ENCODE measurements at places on chromosomes 2 and 18. TPM values are rescaled to one million over a fixed set of nuclear protein-coding genes. Genes with fewer than 3 reads are reported as not detected.
A peak's percentile ranks its signal among the peaks of the same experiment; 100 is the strongest.

ADCYAP1 gene
- total RNA-seq: 0.98 TPM

IL1A gene
- total RNA-seq: 0.08 TPM

DNA sequence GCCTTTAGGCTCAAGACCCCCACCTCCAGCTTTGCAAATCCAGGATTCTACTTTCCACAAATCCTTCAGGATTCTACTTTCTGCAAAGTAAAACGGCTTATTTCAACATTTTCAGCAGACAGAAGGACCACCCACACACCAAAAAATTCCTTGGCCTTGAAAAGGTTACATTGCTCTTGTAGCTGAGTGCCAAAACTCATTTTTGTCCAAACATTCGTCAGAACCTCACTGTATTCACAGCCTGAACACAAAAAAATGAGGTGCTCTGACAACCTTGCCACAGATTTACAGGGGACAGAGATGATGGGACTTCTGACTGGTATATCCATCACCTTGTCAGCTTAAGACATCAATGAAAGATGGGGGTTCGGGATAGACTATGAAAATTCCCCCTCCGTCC is 63.0 kb upstream of the COX7A2L start:
- DNase-seq: no peak

DNA sequence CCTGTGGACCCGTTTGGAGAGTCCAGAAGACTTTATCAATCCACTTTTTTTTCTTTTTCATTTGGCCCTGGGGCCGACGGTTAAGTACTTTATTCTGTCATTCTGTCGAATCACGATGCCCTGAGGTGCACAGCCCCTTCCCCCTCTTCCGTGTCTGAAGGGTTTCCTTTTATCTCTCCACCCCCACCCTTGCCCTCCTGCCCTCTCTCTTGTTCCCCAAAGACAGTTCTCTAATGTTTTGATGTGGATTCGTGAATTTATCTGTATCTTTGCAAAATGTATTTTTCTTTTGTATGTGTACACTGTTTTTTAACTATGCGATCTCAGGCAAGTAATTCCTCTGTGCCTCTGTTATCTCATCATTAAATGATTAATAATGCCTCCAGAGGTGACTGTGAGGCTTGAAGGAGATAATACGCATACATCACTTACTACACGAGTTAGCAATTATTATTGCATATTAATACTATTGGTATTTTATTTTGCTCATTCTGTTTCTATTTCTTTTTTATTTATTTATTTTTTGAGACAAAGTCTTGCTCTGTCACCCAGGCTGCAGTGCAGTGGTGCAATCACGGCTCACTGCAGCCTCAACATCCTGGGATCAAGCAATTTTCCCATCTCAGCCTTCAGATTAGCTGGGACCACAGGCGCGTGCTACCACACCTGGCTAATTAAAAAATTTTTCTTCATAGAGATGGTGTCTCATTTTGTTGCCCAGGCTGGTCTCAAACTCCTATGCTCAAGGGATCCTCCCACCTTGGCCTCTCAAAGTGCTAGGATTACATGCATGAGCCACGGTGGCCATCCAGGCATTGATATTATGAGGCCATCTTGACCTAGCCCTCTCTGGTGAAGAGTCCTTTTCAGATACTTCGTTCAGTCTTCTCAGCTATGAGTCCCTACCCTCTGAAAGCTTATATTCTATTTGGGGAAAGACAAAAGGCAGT is 1.4 kb upstream of the CASP8 start:
- no peak for DNase-seq

- no peak for DNase-seq
Measured at GRCh38 chr18:48676346-48676745, 137.5 kb downstream of the CTIF start.

- peak; percentile 35 for DNase-seq
Measured at GRCh38 chr2:20617081-20617575, 33.8 kb downstream of the HS1BP3 start.

DNA sequence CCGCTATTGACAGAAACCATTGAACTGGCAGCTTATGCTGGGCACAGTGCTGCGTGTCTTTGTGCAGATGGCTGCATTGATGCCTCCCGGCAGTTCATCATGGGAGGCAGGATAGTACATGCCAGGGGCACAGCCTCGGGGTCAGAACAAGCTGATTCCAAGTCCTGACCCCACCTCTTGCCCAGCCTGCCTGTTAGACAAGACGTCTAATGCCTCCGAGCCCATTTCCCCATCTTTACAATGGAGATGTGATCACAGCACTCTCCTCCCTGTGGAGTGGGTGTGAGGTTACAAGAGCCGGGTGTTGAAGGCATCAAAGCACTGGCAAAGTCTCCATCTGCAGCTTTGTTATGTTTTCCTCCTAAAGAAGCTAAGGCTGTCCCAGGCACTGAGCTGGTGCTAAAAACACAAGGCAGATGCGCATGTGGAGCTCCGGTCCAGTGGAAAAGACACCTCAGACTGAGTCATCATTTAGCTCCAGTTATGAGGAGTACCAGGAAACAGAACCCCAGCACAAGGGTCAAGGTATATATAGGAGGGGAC is 125.7 kb upstream of the EPAS1 start:
- DNase-seq: no peak

CHRNG gene
- not detected for total RNA-seq

SP110 gene
- 4.3 TPM for total RNA-seq

- DNase-seq: peak; percentile 65
Measured at GRCh38 chr2:240579771-240580614, 6.5 kb upstream of the CAPN10 start.

DNA sequence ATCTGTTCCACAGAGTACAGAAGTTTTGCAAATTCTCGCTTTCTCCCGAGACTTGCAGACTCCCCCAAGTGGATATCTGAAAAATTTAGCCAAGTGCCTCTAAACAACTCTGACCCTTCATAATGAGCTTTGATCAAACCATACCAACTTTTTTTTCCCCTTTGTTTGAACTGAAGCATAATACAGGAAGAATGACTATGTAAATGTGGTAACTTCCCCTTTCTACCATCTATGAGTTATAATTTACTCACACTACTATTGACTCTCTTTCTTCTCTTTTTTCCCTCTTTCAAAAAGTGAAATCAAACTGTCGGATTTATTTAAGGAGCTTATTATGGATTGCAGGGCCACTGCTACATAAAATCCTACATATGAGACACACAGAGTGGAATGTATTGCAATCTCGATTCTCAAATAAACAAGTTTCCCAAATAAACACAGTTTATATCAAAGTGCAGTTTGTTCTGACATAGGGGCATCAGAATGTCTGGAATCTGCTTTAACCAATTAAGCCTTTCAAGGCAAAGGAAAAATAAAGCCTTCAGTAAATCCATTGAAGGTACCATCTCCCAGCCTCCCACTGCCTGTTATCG is 1.4 kb upstream of the ZNF804A start:
- no peak for DNase-seq

- DNase-seq: peak; percentile 50
Measured at GRCh38 chr2:219041252-219041651, at the start of gene CFAP65. Gene CFAP65 (minus strand): TSS chr2:219041516. CDS start chr2:219039048, 2,468 bp downstream.

DNA sequence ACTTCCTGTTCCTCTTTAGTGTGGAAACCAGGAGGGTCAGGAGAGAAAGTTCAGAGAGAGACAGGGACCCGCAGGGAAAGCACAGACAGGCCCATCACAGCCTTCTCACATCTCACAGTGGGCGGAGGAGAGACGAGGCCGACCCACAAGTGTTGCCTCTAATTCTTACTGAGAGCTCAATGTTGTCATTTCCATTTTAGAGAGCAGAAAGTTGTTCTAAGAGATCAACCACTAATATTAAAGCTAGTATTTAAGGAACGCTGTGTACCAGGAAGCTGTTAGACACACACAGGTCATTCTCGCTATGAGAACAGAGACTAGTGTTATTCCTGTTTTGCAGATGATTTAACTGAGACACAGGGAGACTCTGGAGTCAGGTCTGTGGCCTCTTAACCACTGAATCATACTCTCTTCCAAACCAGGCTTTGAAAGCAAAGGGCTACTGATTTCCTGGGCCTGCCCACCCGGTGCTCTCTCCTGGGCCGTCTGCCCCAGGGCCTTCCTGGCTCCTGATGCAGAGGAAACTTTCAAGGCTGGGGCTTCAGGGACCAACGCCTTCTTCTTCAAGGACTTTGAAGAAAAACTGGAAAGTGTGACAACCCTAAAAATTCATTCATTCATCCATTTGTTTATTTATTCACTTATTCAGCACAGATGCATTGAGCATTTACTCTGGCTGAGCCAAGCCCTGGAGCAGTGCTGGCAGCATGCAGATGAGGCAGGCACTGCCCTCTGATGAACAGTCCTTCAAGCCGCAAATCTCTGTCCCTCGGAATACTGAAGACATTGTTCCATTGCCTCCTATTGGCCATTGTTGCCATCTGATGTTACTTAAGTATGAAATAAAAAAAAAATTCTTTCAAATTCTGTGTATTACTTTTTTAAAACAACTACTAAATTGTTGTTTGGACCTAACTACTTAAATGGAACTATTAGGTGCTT is 37.2 kb upstream of the BIN1 start:
- DNase-seq: no peak

DNA sequence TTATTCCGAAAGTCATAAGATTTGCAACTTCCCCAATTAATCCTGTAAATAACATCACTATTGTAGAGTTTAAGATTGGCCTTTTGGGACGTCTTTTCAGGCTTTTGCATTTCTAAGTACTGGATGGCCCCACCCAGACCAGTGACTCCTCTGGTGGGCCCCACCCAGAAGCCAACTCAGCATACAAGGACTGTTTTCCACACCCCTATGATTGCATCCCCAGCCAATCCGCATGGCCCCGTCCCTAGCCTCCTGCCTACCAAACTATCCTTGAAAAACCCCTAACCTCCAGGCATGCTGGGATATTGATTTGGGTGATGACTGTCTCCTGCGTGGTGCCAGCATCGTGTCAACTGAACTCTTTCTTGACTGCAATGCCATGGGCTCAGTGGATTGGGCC is 24.5 kb upstream of the TGIF1 start:
- DNase-seq: no peak

DNA sequence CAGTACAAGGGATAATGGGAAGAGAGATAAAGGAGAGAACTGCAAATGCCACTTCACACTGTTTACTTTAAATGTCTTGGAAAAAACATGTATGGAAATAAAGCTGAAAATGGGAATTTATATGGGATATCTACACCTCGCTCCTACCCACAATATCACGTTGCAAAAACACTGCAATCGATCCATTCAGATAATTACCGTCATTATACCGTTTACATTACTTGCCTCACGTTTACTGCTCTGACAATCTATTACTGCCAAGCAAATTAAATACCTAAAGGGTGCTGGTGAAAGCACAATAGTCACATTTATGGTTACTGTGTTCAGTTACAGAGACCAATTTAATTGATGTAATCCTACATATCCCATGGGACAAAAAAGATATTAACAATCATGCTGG is 214.7 kb upstream of the LYPD1 start:
- DNase-seq: no peak

GRCh38 chr2:101559551-101559950 is 84.6 kb upstream of the RFX8 start:
- no peak for DNase-seq

- no peak for DNase-seq
Measured at GRCh38 chr2:190837420-190837819, 43.2 kb upstream of the GLS start.

- DNase-seq: no peak
Measured at GRCh38 chr18:65659312-65659711, 91.5 kb upstream of the CDH7 start.

TXNL4A gene
- 45.0 TPM for total RNA-seq

- DNase-seq: peak; percentile 21
Measured at GRCh38 chr2:102487761-102488462, 14.9 kb downstream of the SLC9A4 start.

CHRND gene
- total RNA-seq: not detected

AKAIN1 gene
- total RNA-seq: 0.55 TPM

DNA sequence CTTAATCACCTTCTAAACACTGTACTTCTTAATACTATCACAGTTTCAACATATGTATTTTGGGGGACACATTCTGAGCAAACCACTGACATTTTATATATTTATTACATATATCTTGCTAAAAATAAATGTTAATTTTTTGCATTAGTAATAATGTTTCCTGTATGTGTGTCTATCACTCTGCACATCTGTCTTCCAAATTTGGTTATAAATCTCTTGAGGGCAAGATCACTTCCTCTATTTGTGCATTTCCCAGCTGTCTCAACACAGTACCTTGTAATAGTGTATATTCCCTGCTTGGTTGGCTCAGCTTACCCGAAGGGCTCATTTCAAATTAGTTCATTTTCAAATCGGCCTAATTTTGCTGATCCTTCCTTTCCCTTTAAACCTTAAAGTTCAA is 617.1 kb upstream of the GYPC start:
- DNase-seq: no peak

PLEK gene
- total RNA-seq: 3.0 TPM

DNA sequence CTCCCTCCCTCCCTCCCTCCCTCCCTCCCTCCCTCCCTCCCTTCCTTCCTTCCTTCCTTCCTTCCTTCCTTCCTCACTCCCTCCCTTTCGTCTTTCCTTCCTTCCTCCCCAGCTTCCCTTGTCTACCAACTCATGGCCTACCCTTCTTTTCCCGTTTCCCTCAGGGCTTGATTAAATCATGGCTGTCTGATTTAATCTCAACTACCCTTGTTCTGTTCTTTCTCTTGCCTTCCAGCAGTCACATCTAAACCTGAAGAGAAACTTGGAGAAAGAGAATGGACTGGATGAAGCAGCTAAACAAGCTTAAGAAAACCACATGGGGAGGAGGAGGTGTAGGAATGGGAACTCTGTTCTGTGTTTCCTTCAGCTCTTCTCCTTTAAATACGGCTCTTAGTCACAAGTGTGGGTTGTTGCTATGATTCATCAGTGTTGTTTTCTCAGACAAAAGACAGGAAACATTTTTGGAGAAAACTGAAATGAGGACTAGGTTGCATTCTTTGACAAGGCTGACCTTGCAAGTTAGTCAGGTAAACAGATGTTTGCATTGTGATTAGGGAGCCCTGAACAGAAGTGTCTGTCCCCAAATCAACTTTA is 177.9 kb downstream of the LRRTM1 start:
- no peak for DNase-seq

DNA sequence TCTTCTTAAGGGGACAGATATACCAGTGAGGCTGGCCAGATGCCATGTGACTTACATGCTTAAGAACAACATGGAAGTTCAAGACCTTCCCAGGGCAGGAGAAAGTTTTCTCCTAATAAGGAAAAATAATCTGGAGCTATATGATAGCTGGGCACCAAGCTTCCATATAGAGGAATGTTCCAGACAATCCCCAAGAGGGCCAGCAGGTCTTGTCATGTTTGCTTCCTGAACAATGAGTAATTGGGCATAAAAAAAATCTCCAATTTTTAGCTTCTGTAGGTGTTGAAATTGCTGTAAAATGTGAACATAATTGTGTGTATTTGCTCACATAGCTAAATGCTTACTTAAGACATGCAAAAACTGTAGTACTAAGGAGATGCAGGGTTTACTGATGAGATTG is 809.5 kb upstream of the PIK3C3 start:
- DNase-seq: no peak

GRB14 gene
- total RNA-seq: 13.2 TPM
